ENCODE measurements at places on chromosomes 3 and 15.

DNA sequence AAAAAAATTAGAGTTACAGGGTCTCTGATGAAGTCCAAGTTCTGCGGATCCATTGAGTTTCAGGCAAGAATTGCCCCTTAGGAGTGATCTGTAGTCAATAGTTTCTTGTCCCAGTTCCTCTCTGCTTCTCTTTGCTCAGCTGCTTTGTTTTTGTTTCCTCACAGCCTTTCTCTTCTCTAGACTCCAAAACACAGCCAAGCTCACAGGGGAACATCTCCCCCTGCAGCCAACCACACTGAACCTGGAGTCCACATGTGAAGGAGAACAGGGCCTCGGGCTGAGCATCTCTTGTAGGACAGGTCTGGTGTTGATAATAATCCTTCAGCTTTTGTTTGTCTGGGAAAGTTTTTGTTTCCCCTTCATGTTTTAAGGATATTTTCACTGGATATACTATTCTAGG, 202.6 kb upstream of the ATP10A start:
- DNase-seq = no peak

- DNase-seq = peak; percentile 69
These were observed 960 bp upstream of the KLF13 start for GRCh38 chr15:31325595-31326155.

DNA sequence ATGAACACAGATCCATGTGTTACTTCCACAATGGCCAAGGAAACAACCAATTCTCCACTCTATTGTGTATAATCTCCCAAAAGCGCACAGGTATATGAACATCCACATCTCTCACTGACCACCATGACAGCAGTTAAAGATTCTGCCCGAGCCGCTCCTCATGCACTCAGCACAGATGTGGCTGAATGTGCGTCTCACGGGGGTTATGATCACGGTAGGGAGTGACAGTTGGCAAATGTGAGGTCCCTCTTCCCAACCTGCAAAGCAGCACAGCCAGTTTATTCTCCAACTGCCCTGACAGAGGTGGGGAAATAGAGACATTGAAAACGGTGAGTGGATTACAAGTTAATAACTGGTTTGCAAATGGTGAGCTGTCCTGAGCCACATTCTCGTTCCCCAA, 17.6 kb downstream of the FOXP1 start:
- DNase-seq = no peak

DNA sequence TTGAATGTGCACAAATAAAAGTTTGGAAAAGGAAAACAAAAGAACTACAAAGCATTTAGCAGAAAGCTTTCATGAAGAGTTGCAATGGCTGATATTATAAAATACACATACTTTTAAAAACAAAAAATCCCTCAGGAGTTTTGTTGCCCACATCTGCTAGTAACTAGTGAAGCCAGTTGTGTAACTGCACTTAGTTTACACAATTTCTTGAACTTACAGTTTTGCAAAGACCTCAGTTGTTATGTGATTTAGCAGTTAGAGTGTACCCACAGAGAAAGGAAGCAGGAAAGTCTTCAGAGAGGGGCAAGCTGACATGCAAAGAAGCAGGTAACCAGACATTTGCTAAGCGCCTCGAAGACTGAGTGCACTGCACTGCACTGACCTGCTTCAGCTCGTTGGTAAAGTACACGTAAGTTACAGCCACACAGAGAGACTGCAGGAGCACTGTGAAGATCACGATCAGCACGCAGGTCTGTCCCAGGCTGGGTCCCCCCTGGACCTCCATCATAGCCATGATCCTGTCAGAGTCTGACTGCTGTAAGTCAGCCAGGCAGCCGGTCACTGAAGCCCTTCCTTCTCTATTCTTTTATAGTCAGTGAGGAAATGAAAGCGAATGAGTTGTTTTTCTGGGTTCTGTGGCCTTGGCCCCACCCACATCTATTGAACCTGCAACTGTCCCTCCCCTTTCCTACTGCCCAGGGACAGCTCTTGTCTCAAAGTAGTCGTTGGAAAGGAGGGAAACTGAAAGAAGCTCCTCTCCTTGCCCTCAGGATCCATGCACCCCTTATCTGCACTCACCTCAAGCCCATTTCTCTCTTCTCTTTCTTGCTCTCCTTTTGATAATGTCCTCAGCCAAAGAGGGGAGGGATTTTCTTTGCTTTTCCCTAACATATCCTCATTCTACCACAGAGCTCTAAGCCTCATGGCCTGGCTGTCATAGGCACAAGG, at the start of gene TNFSF10:
TSS of gene TNFSF10 (minus strand) at position 560 of the 948 bp plus-strand sequence. CDS start at position 514, 46 bp downstream.
- DNase-seq = peak; percentile 73

DNA sequence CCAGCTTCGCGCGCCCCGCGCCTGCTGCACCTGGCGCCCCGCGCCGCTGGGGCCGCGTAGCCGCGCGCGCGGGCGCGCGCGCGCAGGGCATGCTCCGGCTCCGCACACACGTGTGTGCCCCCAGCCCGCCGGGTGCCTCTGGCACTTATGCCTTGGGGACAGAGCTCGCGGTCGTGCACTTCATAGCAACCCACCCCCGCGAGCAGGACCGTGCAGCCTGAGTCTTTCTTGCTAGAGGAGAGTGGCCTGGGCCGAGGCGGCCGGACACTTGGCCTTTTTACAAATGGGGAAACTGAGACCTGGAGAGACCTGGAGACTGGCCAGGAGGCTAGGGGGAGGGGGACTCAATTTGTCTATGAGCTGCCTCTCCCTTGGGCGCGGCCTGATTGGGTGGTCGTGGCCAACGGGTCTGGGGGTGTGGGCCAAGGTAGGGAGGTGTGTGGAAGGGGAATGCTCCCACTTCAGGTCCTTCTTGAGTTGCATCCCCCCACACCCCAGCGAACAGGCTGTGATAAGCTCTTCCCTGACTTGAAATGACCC, 562 bp downstream of the NBEAL2 start:
- peak; percentile 43 for DNase-seq

- DNase-seq = no peak
These were observed 7.7 kb downstream of the PLD1 start for GRCh38 chr3:171802590-171802956.

- no peak for DNase-seq
These were observed 257.2 kb downstream of the RBMS3 start for GRCh38 chr3:29537889-29538609.

DNA sequence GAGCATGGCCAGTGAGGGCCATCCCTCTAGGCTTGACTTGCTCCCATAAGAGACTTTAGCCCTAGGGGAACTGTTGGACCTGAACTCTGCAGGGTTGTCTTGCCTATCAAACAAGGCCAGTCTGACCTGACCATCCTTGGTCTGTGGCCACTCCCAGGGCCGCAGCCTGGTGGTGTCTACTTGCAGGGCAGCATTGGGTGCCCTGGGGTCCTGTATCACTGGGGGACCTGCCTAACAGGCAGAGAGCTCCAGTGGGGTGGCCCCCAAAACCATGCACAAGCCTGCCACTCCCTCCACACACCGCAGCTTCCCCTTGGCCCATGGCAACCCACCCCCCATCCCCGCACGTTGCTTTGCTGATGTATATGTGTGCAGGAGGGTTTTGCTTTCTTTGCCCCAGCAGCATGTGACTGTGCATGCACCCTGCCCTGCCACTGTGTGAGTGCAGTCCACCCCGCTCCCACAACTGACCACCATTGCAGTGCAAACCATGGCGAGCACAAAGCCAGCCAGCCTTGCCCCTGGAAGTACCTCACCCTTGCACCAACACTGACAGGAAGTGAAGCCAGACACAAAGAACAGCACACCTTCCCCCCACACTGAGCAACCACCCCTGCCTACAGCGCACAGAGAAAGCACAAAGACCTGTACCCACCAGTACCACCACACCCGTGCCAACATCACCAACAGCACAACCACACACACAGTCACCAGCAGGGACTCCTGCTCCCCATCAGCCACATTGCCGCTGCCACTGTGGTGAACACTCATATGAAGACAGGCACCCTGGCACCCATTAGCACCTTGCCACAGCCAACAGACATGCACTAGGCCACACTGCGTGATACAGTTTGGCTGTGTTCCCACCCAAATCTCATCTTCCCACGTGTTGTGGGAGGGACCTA, 88.8 kb downstream of the SENP7 start:
- DNase-seq = no peak

- no peak for DNase-seq
These were observed 64.7 kb upstream of the EPHB3 start for GRCh38 chr3:184496933-184497332.

GRCh38 chr3:145017959-145018358, 1046.3 kb downstream of the DIPK2A start:
- DNase-seq = no peak

- no peak for DNase-seq
These were observed 582.8 kb upstream of the CCDC54 start for GRCh38 chr3:106794442-106794841.

GRCh38 chr3:103002425-103003176, 567.8 kb downstream of the ZPLD1 start:
- no peak for DNase-seq

DNA sequence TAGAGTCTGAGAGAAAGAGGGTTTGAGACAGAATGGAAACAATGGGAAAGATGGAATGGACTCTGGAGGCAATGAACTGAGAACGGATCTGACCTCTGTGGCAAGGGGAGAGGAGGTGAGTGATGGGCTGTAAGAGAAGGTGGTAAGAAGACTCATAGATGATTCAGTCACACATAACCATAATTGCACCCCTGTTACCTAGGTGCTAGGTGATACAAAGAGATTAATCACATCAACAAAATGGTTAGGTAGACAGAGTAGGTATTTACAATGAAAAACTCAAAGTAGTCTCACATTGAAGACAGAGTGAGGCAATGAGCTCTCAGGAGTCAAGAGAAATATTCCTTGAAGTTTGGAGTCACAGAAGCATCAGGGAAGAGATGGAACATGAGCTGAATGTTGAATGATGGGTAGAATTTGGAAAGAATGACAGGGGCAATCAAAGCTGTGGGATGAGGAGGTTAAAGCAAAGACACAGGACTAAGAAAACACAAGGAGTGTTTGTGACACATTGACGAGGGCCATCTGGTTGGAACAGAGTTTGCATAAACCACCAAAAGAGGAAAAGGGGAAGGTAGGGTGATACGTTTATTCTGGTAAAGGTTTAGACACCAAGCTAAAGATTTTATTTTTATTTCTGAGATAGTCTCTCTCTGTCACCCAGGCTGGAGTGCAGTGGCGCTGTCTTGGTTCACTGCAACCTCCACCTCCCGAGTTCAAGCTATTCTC, 32.7 kb downstream of the MME start:
- no peak for DNase-seq

DNA sequence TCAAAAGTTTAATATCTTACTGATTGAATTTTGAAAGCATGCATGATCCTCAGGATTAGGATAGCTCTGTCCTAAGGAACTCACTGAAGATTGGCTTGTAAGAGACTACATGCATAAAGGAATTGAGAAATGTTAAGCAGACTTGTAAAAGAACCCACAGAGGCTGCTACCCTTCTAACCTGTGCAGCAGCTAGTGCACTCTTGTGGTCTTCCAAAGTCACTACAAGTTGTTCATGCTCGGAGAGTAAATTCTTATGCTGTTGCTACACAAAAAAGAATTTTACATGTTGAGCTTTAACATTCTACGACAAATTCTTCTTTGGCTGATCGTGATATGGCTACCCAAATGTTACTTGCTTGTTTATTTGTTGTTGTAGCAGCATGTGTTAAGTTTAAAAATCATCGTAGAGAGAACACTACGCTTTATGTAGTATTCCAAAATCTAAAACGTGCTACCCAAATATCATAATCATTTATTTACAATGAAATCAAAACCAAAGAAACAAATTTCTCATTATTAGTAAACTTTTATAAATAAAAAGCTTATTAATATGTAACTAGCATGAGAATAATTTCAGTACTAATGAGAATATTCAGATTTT, 55.0 kb downstream of the GOLIM4 start:
- DNase-seq = peak; percentile 70

DNA sequence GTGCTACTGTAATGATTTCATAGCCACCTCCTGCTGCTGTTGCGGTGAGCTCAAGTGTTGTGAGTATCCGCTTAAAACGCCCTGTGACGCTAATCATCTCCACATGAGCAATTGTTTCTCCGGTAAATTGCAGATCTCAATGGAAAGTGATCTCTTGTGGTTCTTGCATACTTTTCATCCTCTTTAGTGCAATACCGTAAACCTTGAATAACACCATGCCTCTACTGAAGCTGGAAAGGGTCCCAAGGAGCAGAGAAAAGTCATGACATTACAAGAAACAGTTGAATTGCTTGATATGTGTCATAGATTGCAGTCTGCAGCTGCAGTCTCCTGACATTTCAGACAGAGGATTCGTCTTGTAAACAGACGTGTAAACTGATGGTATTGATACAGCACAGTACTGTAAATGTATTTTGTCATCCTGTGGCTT, 6.0 kb upstream of the CEMIP start:
- DNase-seq = peak; percentile 70

DNA sequence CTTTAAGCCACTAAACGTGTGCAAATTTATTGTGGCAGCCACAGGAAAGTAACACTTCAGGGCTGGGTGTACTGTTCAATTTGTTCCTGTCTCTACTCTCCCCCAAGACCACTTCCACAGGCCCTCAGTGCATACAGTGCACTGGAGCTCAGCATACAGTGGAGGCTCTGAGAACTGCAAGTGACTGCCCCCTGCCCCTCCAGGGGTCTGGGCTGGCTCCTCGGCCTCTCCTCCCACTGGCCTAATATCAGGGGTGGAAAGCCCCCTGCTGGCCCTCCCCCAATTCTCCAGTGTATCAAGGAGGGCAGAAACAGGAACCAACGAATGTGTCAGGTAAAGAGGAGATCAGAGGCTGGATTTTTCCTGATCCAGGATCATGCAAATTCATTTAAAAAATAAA, 19.9 kb upstream of the HEG1 start:
- DNase-seq = no peak

GRCh38 chr3:58572013-58572633, 5.1 kb downstream of the FAM107A start:
- no peak for DNase-seq

GRCh38 chr15:95286352-95286880, 1044.1 kb upstream of the NR2F2 start:
- DNase-seq = no peak

GRCh38 chr15:79195802-79196201, 86.7 kb upstream of the ANKRD34C start:
- no peak for DNase-seq

GRCh38 chr15:48643776-48644466, 1.6 kb downstream of the FBN1 start:
- DNase-seq = no peak

- DNase-seq = no peak
These were observed 114.0 kb downstream of the LRRC28 start for GRCh38 chr15:99365242-99365641.

DNA sequence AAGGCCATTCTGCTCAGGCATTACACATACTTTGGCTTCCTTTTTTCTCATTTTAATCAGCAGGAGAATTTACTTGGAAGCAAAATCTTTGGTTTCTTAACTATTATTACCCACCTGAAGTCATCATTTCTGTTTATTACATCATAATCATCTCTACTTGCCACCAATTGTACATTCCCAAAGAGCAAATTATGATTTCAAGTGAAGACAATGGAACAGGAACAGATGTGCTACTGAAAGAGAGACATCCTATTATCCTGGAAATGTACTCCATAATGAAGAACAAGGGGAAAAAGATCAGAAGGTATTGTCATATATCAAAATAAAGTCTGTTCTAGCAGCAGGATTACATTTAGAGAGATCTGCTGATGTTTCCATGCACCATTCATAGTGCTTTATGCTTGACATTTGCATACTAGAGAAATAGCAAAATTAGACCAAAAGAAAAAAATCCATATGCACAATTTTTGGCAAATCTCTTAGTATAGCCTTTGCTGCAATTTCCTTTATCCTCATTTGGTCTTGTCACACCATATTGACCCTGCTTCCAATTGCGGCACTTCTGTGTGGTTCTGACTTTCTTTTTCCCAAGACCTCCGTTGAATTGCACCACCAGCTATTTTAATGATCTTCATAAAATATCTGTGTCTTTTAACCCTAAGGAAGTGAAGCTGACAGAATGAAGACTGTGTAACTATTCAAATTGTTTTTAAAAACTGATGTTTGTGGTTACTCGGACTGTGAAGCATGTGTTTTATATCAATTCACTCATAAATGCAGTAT, 683.8 kb downstream of the ZNF385D start:
- DNase-seq = no peak
